ENCODE measurements at places on chromosomes 5 and 9.

- DNase-seq, result no peak
Measured at GRCh38 chr5:119078861-119079260, 8.0 kb downstream of the DMXL1 start.

GRCh38 chr5:35804201-35804653 is 52.5 kb upstream of the IL7R start:
- no peak for DNase-seq

- DNase-seq, result no peak
Measured at GRCh38 chr9:38018241-38018957, 50.6 kb downstream of the SHB start.

- no peak for DNase-seq
Measured at GRCh38 chr5:79200573-79201183, 35.3 kb upstream of the JMY start.

DNA sequence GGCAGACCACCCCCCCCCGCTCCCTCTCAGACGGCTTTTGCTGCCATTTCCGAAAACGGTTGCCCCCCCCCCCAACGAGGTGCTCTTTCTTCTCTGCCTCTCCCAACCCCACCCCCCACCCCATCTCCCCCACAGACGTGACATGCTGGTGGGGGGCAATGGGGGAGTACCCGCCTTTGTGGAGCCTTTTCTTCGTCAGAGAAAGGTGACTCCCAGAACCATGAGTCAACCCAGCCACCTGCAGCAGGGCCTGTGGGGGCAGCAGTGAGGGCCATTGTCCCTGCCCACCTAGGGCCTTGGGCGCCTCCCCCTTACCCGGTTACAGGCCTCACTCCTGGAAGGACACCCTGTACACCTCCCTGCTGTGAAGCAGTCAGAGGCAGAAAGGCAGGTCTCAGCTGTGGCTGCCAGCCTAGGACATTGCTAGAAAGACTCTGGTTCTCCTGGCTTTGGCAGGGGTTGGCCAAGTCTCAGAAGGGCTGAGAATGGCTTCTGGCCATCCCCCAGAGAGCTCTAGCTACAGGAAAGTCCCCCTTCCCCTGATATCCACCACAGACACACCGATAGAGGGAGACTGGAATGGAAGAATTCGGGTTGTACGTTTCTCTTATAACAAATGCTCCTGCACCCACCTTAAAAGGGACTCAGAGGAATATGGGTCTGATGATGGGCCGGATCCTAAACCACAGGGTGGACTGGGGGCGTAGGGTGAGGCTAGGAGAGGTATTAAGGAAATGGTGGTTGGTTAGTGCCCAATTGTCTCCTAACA is 2.2 kb downstream of the DNAJB5 start:
- no peak for DNase-seq

DNA sequence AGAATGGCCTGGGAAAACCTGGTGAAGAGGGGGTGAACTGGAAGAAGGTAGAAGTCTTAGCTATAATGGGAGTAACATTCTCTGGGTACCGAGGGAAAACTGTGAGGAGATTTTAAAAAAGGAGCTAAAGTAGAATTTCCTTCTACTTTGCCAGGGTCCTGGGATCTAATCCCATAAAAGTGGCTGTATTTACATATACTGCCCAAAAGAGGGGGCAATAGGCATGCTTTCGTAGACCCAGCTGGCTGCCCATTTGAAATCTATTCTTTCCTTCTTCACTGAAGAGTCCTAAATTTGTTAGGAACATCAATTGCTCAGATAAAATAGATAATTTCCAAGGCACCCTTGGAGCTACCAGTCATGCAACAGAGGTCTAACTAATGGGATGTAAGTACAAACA is 159.2 kb downstream of the CDC42SE2 start:
- DNase-seq, result no peak

DNA sequence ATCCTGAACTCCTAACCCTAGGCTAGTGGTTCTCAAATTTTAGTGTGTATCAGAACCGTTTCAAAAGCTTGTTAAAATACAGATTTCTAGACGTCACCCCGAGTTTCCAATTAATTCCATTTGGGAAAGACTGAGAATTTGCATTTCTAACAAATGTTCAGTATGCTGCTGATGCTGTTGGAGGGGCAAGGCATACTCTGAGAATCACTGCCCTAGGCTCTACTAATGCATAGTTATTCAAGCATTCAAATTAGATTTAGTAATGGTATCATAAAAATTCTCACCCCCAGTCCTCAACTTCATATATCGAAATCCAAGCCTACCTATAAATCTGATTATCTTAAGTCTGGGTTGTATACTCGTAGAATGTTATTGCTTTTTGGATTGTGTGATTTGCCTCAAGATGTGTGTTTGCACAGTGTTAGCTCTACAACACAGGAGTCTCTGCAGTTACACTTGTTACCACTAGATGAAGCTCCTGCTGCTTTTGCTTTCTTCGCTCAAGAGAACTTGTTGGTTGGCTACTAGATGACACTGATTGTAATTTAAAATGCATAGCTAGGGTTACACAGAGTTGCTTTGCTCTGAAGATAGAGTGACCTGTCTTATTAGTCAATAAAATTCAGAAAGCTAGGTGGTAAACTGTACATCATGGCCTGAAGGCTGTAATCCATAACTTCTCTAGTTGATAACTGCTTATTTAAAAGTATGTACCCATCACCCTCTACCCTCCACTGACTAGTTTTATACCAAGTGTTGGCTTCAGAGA is 7.5 kb upstream of the ERAP2 start:
- peak; percentile 38 for DNase-seq

- no peak for DNase-seq
Measured at GRCh38 chr9:95129476-95130291, 187.8 kb downstream of the FANCC start.

GRCh38 chr5:163567811-163568210 is 62.4 kb downstream of the MAT2B start:
- DNase-seq, result no peak

DNA sequence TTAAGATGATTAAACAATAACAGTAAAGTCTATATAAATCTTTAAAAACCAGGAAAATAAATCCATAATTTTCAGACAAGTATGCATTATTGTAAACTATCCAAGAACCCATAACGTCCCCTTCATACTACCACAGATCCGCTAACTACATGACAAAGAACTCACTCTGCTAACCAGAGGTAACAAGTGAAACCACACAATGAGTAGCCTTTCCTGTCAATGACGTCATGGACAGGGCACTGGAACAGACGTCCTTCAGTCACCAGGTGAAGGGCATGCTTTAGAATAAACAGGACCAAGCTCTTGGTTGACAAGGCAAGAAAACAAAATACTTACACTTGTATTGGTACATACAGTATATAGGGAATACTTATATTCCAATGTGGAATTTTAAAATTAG is 45.2 kb downstream of the RNF130 start:
- no peak for DNase-seq

DNA sequence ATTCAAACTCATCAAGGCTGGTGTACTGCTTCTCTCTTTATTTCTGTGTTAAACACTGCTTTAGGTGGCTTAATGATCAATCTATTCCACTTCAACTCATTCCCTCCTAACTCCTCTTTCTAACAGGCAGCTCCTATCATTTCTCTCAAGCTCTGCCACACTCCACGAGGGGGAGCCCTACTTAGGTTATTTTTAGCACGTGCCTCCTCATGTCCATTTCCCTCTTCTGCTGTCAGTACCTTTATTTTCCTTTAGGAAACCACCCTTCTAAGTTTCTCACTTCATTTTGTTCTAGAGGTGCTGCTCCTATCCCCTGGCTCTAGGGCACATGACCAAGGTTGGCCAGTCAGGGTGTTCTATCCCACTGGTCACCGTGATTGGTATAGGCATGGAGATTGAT is 6.7 kb upstream of the BRINP1 start:
- no peak for DNase-seq

DNA sequence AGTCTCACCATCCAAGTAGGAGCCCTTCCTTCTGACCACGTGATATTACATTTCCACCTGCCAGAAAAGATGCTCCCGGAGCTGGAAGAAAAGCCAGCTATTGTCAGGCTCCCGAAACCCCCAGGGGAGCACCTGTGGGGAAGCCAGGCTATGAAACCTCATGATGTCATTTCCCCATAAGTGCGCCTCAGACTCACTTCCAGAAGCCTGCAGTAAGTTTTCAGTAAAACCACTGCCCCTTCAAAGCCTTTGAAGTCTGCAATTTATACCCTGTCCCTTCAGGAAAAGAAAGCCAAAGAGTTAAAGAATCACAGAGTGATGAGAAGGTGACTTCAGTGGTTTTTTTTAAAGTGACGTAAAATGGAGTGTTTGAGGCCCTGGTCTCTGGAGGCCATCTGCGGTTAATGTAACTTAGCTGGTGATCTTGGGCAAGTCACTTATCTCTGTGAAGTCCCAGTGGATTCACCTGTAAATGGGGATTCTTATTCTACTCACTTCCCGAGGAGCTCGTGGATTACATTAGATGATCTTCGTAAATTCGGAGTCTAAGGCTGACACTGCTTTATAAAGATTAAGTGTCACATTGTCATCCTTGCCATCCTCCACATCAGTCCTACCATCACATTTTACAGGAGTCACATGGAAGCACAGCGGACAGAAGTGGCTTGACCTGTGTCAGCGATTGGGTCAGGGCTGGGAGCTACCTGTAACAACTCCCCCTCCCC is 2.6 kb upstream of the SEMA6A start:
- DNase-seq, result no peak
